ENCODE measurements at places on chromosomes 1 and 21.

GRCh38 chr1:54973205-54973921 is 7.1 kb upstream of the TMEM61 start:
- no peak for DNase-seq
- no peaks in the 10 kb centered on the region for H3K36me3 ChIP-seq
- no peaks in the 10 kb centered on the region for H3K27me3 ChIP-seq
- peak overlapping the region; percentile 40 for H3K4me3 ChIP-seq
- H3K4me1 ChIP-seq: peaks cover 22% of the 10 kb centered on the region

GRCh38 chr1:55751776-55752175 is 536.6 kb upstream of the USP24 start:
- H3K36me3 ChIP-seq: no peaks in the 10 kb centered on the region
- no peaks in the 10 kb centered on the region for H3K4me1 ChIP-seq
- DNase-seq: no peak
- H3K27me3 ChIP-seq: no peaks in the 10 kb centered on the region
- H3K27ac ChIP-seq: no peak overlapping the region

DNA sequence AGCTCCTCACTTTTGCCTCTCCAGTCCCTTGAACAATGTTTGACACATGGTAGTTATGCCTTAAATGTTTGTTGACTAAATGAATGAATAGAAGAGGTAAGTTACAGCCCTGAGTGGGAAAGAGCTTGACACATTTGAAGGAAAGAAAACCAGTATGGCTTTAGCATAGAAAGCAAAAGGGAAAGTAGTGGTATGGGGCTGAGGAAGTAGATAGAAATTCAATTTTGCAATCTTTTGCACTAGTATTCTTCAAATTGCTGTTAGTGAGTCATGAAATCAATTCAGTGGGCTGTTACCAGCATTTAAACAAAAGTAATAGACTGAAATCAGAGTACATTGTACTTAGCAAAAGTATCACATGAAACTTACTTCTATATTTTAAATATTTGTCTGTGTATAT is 21.1 kb downstream of the PLA2G4A start:
- no peaks in the 10 kb centered on the region for H3K27me3 ChIP-seq
- no peaks in the 10 kb centered on the region for H3K4me1 ChIP-seq
- no peaks in the 10 kb centered on the region for H3K36me3 ChIP-seq

DNA sequence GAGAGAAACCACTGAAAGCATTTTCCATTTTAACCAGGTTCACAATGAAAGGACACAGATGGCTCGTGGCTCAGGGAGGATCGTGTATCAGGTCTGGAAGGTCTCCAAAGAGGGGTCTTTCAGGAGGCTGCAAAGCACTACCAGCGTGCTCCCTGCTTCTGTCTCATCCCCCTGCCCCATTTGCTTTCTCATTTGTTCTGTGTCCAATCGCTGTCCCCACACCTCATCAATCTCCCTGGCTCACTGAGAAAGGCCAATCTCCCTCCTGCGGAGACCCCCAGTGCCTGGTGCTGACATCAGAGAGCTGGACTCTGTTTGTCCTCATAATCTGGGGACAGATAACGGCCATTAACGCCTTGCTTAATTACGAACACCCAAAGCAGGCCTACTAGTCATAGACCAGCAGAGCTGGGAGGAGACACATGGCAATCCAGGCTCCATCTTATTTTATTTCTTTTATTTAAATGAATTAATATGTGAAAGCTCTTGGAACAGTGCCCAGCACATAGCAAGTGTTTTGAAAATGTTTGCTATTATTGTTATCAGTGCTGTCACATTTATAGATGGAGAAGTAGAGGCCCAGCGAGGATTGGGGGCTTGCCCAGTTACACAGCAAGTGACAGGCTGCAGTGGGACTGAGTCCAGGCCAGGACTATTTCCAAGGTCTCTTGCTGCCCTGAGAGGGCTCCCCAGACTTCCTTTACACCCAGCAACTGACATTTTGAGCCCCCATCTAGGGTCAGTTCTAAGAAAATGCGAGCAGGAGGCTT is 341.0 kb upstream of the USP24 start:
- H3K36me3 ChIP-seq: no peaks in the 10 kb centered on the region
- H3K4me1 ChIP-seq: peaks cover 7% of the 10 kb centered on the region
- no peak for DNase-seq
- H3K27me3 ChIP-seq: no peaks in the 10 kb centered on the region

DNA sequence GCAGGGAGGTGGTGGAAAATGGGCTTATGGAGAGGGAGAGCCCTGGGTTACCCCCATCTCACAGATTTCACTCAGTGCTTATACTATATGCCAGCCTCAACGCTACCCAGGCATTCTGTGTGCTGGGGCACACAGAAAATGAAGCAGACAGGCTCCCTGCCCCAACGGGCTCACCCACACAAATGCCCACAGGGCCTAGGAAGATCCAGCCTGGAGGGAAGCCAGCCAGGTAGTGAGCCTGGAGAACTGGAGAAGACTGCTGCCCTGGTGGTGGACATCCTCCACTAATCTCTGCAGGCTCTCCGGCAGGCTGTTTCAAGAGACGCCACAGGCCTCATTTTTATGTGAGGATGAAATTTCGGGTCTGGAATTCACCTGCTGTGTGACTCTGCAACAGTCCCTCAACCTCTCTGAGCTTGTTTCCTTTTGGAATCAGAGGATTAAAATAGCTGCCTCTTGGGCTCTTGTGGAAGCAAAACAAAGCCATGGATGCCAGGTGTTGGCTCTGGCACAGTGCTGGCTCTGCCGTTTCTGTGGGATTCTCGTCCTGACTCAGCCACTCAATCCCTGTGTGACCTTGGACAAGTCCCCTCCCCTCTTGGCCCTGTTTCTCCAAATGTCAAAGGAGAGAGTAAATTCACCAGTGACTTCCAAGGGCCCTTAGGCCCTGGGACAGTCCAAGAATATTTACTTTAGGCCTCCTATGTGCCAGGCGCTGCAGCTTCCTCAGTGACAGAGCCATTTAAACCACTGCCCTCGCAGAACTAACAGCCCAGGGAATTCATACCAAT is 3.6 kb downstream of the PAQR7 start:
- no peaks in the 10 kb centered on the region for H3K36me3 ChIP-seq
- no peak overlapping the region for H3K27ac ChIP-seq
- H3K27me3 ChIP-seq: no peaks in the 10 kb centered on the region

DNA sequence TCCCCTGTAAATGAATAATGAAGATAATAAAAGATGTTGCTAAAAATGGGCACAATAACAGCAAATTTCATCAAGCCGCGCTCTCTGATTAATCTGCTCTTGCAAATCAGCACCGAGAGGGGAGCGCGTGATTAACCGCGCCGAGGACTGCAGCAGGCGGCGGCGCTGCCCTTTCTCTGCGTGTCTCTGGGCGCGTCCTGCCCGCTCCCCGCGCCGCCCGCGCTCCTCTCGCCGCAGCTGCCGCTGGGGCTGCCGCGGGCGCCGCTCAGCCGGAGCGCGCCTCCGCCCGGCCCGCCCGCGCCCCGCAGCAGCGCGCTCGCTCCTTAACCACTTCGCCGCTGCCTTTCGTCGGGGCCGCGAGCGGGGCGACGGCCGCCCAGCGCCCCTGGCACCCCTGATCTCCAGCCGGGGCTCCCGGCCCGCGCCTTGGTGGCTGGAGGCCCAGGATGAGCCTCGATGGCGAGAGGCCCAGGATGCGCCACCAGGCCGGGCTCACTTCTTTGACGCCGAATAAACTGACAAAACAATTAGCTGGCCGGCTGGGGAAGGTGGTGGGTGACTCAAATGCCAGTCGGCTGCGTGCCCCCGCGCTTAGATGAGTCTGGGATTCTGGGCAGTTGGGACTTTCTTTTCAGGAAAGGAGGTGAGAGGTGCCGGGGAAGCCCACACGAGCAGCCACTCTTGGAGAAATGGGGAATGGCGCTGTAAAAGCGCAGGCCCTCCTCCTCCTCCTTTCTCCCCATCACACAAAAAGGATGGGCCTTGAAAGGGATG is 221.4 kb upstream of the PKN2 start:
- H3K27ac ChIP-seq: no peak overlapping the region
- no peak for DNase-seq
- no peaks in the 10 kb centered on the region for H3K27me3 ChIP-seq
